Endothelial cell of umbilical vein (primary cell): ENCODE measurements at places on chromosomes 16 and 17. TPM values are rescaled to one million over a fixed set of nuclear protein-coding genes. Genes with fewer than 3 reads are reported as not detected.

Gene SRCIN1
- polyA plus RNA-seq = 0.15 and 0.37 TPM in 2 replicates

Gene COASY
- polyA plus RNA-seq = 39.6 and 52.6 TPM in 2 replicates

Gene TBC1D3I
- 0.16 and 0.26 TPM in 2 replicates for polyA plus RNA-seq

Gene MPV17L
- 0.06 and 0.18 TPM in 2 replicates for polyA plus RNA-seq

Gene CD300E
- polyA plus RNA-seq = not detected in 2 replicates

Gene PYY
- polyA plus RNA-seq = 0.14 TPM in 1 of 2 replicates, not detected in the other

Gene CREBBP
- 10.2 and 13.8 TPM in 2 replicates for polyA plus RNA-seq

Gene PLK1
- polyA plus RNA-seq = 94.9 and 111 TPM in 2 replicates

Gene HLF
- polyA plus RNA-seq = not detected in 2 replicates

DNA sequence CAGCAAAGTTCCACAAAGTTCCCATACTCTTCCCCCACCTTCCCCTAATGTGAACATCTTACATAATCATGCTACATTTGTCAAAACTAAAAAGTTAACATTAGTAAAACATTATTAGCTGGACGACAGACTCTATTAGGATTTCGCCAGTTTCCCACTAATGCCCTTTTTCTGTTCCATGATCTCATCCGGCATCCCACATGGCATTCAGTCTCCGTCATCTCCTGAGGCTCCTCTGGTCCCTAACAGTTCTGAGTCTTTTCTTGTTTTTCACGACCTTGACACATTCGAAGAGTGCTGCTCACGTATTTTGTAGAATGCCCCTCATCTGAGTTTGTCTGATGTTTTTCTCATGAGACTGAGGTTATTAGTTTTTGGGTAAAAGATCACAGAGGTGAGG is 8.8 kb upstream of the MPRIP start:
- no peak for DNase-seq

GRCh38 chr17:3921502-3922319 is 5.4 kb upstream of the P2RX1 start:
- no peak for DNase-seq

GRCh38 chr17:80101946-80102663 is 724 bp downstream of the GAA start:
- DNase-seq = peak; percentile 35

DNA sequence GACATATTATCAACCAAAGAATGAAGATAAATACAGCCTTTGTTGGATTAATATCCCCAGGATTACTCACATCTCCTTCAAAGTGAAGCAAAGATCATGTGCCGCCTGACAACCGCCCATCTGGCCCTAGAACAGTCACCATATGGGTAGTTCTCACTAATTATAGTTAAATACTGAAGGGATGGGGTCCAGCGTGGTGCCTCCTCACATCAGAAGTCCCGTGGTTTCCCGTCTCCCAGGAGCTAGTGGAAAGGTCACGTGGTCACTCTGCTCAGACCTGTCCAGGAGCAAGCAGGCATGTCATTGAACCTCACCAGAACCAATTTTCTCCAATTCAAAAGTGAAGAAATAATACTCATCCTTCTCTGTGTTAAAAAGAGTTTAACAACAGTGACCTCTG is 434.5 kb downstream of the SHISA9 start:
- DNase-seq = no peak

GRCh38 chr17:64385187-64386083 is 5.2 kb downstream of the PECAM1 start:
- peak; percentile 96 for DNase-seq

- no peak for DNase-seq
These were observed 223.9 kb downstream of the WWOX start for GRCh38 chr16:78323315-78323714.

GRCh38 chr17:66957951-66958579 is 6.4 kb upstream of the CACNG4 start:
- DNase-seq = no peak

DNA sequence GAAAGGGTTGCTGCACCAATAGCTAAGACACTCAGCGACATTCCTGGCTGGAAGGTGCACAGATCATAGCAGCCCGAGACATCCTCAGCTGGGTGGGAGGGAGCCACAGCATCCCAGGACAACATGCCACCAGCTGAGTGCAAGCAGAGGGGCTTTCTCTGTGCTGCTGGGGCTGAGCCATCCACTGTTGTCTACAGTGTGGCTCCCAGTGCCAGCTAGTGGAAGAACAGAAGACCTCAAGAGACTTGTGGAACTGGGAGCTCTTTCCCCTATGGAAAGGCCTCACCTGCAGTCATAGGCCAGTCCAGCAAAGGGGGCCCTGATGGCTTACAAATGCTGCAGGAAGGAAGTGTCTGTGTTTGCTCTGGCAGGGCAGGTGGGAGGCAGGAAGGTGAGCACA is 131.0 kb downstream of the C16orf78 start:
- DNase-seq = no peak

- DNase-seq = no peak
These were observed 21.9 kb downstream of the DNAI2 start for GRCh38 chr17:74295625-74296547.

DNA sequence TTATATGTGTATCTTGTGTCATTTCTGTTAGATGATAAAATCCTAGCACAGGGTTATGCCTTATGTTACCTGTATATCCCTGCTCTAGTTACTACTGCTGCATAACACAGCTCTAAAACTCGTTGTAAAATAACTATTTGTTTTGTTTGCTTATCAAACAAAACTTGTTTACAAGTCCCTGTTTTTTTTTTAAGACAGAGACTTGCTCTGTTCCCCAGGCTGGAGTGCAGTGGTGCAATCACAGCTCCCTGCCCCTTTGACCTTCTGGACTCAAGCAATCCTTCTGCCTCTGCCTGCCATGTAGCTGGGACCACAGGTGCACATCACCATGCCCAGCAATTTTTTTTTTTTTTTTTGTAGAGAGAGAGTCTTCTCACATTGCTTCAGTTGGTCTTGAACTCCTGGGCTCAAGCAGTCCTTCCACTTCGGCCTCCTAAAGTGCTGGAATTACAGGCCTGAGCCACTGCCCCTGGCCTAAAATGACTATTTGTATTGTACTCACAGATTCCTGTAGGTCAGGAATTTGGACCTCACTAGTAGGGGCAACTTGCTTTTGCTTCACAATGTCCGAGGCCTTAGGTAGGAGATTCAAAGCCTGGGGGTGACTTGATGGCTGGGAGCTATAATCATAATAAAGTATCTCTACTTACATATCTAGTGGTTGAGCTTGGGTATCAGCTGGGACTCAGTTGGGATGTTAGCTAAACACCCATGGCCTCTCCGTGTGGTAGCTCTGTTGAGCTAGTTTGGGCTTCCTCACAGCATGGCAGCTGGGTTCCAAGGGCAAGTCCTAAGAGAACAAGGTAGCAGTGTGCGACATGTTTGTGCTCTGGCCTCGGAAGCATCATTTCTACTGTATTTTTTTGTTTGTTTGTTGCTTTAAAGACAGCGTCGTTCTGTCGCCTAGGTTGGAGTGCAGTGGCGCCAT is 12.6 kb downstream of the DUSP14 start:
- DNase-seq = no peak

GRCh38 chr16:72658888-72659717 is 388.8 kb downstream of the ZFHX3 start:
- DNase-seq = no peak

DNA sequence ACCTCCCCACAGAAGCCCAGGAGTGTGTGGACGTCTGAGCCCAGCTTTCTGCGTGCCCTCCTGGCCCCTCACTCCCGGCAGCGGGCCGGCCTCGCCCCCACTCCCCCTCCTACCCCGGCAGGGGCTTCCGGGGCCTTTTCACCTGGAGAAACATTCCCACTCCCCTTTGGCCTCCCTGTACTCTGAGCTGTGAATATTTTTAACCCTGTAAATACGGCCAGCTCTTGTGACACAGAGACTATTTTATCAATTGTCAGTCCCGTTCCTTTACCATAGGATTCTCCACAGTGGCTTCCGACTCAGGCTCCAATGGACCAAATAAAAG is 5.9 kb upstream of the PRR35 start:
- no peak for DNase-seq

DNA sequence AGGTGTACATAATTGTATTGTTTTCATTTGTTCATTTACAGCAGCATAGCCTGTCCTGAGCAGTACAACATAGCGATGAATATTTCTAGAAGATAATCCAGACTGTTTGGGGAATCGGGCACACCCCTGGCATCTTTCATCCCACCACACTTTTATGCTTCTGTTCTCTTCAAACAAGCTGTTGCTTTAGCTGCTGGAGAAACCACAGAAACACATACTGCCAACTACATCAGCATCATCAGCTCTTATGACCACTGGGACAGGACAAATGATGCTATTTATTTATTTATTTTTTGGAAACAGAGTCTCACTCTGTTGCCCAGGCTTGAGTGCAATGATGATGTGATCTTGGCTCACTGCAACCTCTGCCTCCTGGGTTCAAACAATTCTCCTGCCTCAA is 22.6 kb upstream of the HAPSTR1 start:
- DNase-seq = no peak

DNA sequence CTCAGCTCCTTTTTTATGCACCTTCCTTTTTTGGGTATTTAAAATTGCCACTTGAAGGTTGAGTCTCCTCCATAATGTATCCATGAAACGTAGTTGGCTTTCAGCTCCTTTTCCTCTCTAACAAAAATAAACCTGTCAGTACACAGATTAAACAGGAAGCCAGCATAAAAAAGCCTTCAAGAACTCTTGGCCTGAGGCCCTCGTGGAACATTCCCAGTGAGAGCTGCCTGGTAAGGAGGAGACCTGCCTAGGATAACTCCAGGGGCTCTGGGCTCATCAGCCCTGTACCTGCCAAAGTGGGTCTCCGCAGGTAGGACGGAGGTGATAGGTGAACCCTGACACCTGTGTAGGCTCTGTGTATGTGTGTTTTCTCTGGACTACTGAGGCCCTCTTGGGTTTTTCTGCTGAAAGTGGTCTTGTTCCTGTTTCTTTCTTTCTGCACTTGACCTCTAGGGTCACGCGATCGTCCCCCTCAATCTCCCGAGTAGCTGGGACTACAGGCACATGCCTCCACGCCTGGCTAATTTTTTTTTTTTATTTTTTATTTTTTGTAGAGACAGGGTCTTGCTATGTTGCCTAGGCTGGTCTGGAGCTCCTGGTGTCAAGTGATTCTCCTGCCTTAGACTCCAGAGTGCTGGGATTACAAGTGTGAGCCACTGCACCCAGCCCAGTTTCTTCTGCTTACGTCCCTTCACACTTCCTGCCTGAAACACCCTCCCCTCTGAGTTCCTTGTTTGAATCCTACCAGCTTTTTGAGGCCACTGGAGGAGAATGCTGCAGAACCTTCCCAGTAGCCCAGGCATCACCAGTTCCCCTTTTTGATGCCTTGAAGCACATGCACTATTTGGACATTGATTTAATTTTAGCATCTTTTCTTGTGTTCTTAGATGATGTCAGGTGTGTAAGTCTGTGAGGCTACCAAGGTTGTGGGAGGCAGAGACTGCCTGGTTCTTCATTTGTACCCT is 9.8 kb downstream of the PGS1 start:
- DNase-seq = peak; percentile 82

DNA sequence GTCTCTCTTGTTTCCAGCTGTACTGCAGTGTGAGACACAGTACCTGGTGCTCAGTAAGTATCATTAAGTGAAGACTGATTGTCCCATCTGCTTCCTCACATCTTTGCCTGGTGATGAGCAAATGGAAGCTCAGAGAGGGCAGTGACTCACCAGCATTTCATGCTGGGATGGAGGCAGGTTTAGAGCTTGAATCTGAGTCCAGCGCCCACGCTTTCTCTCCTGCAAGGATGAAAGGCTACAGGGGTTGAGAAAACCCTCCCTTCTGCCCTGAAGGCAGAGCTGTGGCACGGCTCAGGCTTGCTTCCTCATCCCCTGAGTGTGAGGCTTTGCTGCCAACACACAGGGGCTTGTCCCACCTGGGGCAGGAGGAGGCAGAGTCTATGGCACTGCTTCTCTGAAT is 1.5 kb upstream of the RNF112 start:
- no peak for DNase-seq

DNA sequence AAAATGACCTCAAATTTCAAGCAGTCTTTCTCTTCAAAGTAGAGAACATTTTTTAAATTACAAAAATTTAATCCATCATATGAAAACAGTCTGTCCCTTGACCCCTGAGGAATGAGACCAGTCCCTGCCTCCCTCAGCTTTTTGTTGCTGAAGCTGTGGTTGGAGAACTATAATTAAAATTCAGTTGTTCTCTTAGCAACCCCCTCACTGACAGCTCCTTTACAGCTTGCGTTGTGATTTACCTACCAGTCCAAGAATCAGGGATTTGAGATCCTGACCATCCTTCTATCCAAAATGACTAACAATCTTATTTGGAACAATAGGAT is 29.8 kb downstream of the LYRM1 start:
- no peak for DNase-seq

DNA sequence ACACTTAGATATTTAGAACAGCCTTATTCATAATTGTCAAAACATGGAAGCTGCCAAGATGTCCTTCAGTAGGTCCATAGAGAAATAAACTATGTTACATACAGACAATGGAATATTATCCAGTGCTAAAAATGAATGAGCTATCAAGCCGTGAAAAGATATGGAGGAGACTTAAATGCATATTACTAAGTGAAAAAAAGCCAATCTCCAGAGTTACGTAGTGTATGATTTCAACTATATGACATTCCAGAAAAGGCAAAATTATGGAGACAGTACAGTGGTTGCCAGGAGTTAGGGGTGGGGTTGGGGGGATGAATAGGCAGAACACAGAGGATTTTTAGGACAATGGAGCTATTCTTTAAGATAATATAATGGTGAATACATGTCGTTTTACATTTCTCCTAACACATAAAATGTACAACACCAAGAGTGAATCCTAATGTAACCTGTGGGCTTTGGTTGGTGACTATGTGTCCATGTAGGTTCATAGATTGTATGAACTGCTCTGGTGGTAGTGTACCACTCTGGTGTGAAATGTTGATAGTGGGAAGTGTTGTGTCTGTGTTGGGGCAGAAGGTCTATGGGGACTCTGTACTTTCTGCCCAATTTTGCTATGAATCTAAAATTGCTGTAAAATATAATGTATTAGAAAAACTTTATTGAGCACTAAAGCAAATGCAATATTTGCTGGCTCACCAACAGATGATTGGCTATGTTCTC is 122.6 kb downstream of the USP22 start:
- DNase-seq = no peak

GRCh38 chr17:52383493-52384100 is 225.1 kb upstream of the CA10 start:
- DNase-seq = peak; percentile 12

GRCh38 chr17:82400830-82401229 is 17.3 kb upstream of the HEXD start:
- DNase-seq = no peak

GRCh38 chr16:78773291-78773702 is 673.8 kb downstream of the WWOX start:
- no peak for DNase-seq

DNA sequence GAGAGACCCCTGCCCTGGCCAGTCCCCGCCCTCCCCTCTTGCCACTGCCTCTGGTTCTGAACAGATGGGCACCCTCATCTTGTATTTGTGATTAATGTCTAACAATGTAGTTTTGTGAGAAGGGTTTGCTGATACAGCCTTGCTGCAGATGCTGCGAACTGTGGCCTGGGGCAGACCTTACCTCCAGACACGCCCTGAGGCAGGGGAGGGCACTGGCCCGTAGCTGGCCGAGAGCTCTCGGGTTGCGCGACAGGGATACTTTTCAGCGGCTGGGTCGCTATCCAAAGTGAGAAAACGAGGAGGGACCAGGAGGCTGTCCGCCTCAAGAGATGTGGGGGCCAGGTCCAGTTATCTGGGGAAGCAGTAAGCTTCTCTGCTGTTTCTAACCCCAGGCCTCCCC is 21.9 kb downstream of the STH start:
- no peak for DNase-seq
